Stimulated activated CD4-positive, alpha-beta T cell treated with anti-CD3 and anti-CD28 coated beads, Interleukin-1b, Interleukin-23, amount 100 ng/mL, for 4 hours (primary cell): ENCODE measurements at places on chromosomes 5 and 9.

- DNase-seq, result no peak
Measured at GRCh38 chr5:10653751-10654400, 90.0 kb downstream of the ANKRD33B start.

- no peak for DNase-seq
Measured at GRCh38 chr5:65327582-65327981, 154.1 kb downstream of the ADAMTS6 start.

DNA sequence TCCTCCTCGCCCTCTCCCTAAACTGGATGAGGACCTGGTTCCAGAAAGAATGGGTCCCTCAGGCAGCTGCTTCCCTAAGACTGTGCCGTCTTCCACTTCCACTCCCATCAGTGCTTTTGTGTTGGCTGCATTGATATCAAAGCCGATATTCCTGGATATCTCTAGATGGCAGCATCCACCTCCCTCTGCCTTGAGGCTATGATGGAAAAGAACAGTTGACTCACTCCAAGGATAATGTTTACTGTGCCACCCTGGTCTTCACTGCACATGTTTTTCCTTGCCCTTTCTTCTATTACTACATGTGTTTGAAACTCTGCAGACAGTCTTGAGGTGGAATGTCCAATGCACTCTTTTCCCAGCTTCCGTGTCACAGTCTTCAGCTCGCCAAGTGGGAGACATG, 211.6 kb downstream of the MAST4 start:
- no peak for DNase-seq

GRCh38 chr5:125883223-125883622, 540.0 kb upstream of the GRAMD2B start:
- no peak for DNase-seq

- no peak for DNase-seq
Measured at GRCh38 chr9:95134457-95134881, 183.0 kb downstream of the FANCC start.

GRCh38 chr9:36341936-36342577, 58.0 kb downstream of the RNF38 start:
- DNase-seq, result no peak

- no peak for DNase-seq
Measured at GRCh38 chr5:15798006-15798405, 298.0 kb downstream of the FBXL7 start.

DNA sequence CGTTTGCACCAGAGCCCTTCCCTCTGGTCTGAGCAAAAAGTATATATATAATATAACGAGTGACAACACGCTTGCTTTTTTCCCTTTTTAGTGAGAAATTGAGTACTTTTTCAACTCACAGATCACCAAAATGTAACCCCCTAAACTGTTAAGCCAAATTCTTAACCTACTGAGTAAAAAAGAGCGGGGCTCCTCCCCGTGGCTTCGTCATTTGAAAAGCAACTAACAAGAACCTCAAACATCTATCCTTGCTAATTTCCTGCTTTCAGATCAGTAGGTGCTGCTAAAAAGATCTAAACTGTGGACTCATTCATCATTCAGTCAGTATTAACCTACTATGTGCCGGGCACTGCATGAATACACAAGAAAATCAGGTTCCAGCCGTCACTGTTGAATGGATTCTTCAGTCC, 1.0 kb upstream of the PTBP3 start:
- DNase-seq, result no peak

DNA sequence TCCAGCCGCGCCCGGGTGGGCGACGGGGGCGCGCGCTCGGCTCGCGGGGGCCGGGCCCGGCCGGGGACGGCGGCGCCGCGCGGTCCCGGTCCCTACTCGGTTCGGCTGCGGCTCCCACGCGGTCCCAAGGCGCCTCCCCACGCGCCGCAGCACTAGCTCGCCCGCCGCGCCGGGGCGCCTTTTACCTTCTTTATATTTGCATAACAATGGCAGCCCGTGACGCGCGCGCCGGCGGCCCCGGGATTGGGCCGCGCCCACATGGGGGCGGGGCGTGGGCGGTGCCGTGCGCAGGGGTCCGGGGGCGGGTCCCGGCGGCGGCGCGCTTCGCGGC, at the start of gene NRARP:
Gene NRARP (minus strand): TSS at position 154 of the 331 bp plus-strand sequence. CDS start 343 bp downstream, outside the sequence.
- peak; percentile 95 for DNase-seq

DNA sequence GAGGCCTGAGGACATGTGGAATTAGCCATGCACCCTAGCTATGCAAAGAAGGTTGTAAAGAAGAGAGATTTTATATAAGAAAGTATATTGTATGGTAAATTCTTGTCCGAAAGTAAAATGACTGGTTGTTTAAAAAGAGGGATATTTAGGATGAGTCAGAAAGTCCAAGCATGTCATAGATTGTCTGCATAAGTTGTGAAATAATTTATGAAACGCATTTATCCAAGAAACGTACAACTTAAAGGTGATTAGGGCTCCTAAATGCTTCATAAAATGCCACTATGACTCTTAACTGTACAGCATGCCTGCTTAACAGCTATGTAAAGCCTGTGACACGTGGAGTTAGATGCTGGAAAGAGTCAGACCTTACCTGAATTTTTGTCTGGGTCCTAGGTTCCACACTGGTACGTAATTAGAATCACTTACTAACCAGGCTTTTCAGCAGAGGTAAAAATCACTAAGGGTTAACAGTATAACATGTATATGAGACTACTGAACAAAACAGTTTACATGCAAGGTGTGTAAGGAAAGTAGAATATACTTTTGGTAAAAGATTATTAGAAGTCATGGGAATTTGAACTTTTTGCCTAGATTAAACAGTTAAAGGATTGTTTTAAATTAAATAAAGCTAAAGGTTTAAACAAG, 37.0 kb upstream of the ARL15 start:
- no peak for DNase-seq

DNA sequence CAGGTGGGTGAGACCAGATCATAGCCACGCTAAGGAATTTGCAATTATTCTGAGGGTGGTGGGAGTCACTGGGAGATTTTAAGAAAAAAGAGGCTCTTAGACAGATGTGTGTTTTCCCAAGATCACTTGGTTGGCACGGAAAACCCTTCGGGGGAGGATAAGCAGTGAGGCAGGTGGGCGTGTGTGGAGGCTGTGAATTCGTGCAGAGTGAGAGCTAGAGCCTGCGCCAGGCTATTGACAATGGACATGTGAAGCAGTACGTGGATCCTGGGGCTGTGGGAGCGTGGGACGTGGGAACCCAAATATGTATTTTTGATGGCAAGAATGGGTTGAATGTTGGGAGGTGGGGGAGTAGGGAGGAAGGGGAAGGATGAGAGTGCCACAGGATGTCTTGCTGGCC, 19.4 kb downstream of the MVB12B start:
- no peak for DNase-seq

DNA sequence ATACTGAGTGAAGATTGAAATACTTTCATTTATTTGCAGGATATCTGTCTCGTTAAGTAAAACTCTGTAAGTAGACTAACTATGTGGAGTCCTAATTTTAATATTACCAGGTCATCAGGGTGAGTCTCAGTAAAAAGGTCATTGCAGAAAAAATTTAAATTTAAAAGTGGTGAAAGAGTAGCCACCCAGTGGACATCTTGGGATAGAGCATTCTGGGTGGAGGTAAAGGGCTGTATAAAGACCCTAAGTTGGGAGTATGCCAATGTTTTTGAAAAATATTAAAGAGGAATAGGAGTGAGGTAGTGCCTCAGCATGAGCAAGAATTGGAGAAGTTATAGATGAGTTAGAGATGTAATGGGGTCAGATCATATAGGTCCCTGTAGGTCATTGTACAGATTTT, 145.5 kb downstream of the HMHB1 start:
- no peak for DNase-seq

GRCh38 chr5:180104168-180104530, 32.6 kb upstream of the RNF130 start:
- no peak for DNase-seq

- DNase-seq, result no peak
Measured at GRCh38 chr5:150402901-150403342, 9.8 kb downstream of the CD74 start.

DNA sequence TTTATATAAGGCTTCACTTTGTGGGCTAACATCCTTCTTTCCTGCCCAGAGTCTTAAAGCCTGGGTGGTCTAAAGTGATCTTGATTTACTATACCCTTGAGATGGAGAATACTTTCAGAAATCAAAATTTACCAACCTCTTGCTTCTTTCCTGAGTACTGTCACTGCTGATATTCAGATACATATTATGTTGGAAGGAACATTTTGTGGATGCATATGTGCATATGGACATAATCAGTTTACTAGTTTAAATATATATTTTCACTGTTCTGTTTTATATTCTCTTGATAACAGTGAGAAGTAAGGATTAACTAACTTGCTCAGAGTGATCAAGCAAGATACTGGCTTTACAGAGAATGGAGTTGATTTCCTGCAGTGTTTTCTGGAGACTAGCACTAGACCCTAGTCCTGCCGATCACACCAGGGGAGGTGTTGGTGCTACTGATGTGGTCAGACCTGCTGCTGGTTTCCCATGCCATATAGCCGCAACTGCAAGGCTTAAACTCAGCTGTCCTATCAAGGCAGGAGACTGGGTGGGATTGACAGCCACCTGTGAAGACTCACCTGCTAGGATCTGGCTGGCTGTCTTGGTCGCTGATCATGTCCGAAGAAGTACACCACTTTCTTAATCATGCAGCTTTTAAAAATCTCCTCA, 57.6 kb downstream of the SLF1 start:
- no peak for DNase-seq

DNA sequence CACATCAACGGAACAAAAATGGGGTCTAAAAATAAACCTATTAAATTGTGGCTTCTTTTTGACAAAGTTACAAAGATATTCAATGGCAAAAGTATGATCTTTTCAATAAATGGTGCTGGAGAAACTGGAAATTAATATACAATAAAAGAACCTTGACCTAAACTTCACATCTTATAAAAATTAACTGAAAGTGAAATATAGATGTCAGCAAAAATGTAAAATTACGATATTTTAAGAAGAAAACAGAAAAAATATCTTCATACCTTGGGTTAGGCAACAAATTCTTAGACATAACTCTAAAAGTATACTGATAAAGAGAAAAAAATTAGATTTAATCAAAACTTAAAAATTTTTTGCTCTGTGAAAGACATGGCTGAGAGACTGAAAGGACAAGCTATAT, 1909.5 kb upstream of the CDH9 start:
- DNase-seq, result no peak

- DNase-seq, result no peak
Measured at GRCh38 chr9:99375481-99375880, 153.4 kb downstream of the SEC61B start.

- no peak for DNase-seq
Measured at GRCh38 chr9:2145746-2146145, 130.6 kb downstream of the SMARCA2 start.

- DNase-seq, result no peak
Measured at GRCh38 chr5:159071382-159071781, 28.3 kb downstream of the EBF1 start.

GRCh38 chr9:18611971-18612370, 138.0 kb downstream of the ADAMTSL1 start:
- no peak for DNase-seq

DNA sequence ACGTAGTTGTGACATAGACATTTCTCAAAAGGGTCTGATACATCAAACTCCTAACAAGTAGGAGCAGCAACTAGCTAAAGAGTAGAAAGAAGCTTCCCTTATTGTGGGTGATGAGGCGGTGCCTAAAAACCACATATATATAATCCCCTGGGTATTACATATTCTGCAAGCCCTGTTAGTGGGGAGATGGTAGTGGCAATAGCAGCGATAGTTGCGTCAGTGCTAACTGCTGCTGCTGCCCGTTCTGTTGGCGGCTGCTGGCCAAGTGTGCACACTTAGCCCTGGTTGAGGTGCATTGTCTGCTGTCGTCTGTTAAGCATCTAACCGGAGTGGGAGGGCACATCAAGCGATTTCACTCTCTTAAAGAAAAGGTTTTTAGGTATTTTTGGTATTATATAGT, 35.8 kb downstream of the VLDLR start:
- no peak for DNase-seq

- DNase-seq, result no peak
Measured at GRCh38 chr9:22683700-22684075, 237.1 kb downstream of the DMRTA1 start.

DNA sequence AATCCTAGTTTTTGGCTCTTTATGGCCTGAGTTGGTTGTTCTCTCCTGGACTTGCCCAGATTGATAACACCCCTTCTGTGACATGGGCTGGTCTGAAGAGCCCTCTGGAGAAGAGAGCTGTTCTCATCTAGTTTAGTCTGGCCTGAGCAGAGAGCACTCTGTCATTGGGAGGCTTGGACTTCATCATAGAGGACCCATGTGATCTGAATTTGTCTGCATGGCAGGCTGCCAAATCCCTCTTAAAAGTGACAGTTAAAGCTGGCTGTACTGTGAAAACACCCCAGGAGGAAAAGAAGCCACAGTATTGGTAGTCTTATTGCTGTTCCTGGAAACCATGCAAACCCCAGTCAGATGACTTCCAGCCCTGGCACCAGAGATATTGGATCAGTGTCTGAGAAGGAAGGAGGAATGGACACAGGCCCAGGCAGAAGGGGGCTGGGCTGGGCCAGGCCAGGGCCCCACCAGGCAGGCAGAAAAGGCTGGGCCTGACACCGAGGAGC, 3.7 kb upstream of the WDR31 start:
- DNase-seq, result no peak

DNA sequence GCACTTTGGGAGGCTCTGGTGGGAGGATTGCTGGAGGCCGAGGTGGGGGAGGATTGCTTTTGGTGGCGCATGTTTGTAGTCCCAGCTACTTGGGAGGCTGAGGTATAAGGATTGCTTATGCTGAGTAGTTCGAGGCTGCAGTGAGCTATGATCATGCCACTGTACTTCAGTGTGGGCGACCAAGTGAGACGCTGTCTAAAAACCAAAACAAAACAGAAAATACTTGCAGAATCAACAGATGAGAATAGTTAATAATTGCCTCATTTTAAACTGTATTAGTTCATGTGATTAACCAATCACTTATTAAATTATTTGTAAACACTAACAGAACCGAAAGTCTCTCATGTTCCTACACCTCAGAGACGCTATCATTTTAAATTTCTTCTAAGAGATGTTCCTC, 118.1 kb downstream of the CCDC171 start:
- DNase-seq, result no peak

DNA sequence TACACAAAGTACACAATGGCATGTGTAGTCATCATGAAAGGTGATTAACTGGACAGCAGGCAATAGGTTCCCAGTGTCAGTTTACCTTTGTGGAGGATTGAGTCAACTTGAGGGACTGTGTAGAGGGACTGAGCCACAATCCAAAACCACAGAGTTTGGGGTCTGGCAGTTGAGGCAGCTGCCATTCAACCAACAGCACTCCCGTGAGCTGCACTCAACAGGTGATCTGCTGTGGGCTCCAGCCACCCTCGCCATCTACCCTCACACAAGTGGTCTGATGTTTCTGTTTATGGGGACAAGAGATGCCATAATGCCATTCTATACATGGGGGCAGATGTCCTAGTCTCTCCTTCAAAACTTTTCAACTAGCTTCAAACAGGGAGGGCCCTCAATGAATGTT, 2.9 kb upstream of the DELE1 start:
- no peak for DNase-seq
